ENCODE measurements at places on chromosomes 2 and 18.

DNA sequence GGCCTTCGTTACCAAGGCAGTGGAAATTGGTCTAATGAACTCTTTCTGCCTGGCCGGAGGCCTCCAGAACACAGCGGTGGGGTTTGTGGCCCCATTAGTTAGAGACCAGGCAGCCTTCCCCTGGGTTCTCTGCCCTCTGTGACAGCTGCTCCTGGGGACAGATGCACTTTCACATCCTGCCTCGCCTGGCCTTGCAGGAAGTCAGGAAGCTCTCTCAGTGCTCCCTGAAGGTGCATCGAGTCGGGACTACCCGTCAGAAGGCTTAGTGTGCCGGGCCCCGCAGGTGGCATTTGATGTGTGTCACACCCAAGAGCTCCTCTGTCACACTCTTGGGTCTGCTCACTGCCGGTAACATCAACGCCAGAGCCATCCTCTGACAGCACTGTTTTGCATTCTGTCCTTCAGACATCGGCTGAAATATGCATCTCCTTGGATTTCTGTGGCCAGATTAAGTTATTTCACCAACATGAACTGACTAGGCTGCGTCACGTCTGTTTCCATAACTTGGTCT lies 158.3 kb downstream of the LDLRAD4 start:
- no peak for DNase-seq

DNA sequence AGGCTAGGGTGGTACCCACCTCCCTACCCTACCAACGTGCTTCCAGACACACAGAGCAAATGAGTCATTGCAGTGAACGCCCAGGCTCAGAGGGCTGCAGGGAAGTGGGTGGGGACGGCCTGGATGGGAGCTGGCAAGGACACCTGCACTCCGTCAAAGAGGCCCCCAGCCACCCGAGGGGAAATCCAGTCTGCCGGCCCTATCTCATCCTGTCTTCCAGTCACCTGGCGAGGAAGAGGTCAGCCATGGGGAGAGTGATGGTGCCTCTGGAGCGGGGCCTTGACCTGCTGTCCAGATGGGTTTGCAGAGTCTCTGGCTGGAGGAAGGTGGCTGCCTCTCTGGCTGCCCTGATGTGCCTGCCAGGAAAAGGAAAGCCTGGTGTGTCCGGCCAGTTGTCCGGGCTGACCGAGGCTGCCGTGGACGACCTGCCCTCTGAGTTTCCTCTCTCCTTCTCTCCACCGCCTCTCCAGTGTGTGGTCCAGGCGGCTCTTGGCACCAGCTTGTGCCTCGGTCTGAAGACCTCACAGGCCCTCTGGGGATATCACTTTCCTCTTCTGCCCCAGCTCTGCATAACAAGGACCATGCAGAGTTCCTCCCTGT lies 209.7 kb upstream of the COPS8 start:
- no peak for DNase-seq

DNA sequence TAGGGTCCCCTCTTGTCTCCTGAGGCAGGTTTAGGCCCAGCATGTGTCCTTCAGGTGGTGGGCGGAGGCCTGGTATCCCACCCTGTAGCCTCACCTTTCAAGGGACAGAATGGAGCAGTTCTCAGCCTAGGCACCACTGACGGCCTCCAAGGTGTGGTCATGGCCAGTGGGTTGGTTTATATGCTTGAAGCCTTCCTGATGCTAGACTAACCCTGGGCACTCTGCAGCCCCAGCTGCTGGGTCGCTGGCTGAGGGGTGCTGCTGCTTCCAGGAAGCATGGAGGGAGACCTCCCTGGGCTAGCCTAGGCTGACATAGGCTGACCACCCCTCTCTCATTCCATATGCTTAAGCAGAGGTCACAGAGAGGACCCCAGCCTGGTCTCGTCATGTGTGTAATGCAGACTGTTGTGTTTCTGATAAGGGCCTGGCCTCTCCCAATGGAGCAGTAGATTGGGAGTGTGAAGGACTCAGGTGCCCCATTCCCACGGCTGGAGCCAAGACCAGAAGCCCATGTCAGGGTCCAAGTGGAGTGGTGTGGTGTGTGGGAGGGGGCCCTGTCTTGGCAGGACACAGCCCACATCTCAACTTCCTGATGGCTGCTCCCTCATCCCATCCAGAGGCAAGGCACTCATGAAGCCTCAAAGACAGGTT lies 206.6 kb downstream of the DYSF start:
- DNase-seq: no peak

GRCh38 chr2:39549718-39550464 lies 112.8 kb upstream of the MAP4K3 start:
- DNase-seq: no peak

DNA sequence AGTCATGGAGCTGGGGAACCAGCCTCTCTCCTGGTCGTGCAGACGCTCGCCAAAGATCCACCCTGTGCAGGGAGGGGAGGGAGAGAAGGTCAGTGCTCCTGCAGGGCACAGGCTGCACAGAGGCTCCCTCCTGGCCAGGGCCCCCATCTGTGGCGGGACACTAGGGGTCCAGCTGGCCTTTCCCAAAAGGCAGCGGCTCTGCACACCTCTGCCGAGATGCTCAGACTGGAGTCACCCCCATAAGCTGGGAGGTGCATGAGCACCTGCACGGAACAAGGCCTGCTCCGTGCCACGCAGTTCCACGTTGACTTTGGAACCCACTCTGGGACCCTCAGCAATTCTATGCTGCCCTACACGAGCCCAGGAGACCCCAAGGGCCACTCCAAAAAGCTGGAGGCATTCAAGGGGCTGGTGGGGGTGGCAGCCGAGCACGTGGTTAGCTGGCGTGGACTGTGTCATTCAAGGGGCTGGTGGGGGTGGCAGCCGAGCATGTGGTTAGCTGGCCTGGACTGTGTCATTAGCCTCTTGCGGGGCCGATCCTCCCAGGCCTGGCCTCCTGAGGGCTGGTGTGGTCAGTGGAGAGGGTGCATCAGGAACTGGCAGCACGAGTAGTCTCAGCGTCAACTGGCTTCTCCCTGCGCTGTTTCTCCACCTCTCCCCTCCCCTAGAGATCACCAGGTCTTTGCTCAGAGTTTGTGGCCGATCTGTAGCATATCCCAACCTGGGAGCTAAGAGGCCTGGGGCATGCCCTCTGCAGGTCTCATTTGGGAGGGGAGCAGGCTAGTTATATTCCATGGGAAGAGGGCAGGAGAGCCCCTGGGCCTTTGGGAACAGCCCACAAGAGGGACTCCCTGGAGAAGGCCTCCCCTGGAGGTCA lies 9.8 kb downstream of the SNORC start:
- no peak for DNase-seq

DNA sequence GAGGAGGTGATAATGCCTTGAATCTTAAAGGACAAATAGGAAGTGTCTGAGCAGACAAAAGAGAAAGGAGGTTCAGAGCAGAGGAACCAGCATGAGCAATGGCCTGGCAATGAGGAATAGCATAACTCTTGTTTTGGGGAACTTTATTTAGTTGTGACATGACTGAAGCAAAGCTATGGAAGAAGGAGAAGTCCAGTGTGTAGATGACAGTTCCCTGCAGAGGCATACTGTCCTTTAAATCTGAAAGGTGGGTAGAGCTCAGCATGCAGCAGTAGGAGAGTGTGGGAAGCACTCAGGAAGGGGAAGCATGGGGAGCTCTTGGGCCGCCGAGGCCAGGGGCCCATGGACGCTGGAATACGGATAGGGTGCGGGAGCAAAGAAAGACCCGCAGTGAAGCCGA lies 173.8 kb downstream of the SEPTIN10 start:
- no peak for DNase-seq

DNA sequence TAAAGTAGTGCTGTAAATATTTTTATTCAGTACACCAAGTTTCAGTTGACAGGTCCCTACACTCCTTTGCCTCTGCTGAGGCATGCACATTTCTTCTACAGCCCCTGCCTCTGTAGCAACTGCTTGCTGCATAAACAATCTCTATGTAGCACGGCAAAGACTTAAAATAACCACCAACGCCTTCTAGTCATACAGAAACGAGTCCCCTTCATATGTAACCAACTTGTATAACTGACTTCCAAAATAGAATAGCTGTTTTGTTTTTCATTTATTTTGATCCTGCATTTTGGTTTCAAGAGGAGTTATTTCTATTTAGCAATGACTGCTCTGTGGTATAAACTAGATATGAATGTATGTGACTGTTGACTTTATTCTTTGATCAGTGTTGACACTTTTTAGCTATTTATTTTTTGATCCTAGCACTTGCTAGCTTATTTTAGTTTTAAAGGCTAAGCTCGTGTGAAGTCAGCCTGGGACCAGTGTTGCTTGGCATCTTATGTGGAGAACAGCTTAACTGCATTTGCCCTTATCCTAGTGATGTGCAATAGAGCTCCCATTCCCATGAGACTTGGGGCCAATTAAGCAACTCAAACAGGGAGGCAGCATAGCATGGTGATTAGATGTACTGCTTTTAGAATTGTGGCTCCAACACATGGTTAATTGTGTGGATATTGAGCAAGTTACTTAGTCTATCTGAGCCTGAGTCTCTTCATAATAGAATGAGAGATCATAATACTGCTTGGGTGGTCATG lies 79.6 kb downstream of the HRH4 start:
- DNase-seq: no peak

DNA sequence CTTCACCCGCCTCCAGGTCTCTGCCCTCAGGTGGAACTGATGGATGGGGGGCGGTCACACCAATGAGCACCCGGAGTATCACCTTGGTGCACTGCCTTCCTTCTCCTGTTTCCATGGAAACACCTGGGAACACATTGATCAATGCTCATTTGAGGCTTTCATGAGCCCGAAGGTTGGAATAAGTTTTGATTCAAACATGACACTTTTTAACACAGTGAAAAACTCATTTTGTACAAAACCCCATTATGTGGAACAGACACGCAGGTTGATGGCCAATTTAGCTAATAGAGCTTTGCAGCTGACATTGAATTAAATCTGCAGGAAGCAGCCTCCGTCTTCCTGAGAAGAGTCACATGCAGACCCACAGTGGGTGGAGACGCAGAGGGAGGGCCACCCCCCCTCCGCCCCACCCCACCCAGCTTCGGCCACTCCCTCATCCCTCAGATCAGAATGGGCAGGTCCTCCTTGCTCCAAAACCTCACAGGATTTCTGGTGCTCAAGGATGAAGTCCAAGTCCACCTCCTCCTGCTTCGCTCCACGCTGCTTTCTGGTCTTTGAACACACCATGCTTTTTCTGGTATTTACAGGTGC lies 96.0 kb upstream of the MYCN start:
- no peak for DNase-seq

DNA sequence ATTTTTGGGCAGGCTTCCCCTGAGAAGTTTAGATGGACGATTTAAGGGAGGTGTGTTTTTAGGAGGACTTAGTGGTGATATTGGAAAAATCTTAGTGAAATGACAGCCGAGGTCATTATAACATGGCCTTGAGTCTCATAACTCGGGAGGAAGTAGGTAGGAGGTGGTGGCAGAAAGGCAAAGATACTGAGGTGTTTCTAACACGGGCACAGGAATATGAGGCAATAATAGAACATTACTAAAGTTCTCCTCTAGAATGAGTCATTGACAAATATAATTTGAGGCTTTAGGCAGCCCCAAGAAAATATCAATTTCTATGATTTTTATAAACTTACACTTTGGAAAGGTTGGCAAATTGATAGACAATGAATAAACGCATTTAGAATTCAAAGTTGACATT lies 146.1 kb upstream of the ZEB2 start:
- no peak for DNase-seq

DNA sequence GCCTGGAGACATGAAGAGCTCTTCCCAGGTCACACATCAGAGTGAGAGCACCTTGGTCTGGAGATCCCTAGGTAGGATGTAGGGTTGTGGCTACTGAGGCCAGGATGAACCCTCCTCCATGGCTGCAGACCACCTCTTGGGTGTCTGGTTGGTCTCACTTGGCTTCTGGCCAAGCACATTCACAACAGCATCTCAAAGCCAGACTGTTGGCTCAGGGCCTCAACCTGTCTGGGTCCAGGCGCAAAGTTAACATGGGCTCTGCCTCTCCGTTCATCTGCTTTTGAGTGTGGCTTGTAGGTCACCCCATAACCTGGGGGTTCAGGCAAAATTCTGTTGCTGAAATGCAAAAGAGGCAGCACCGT lies 40.1 kb downstream of the RHOB start:
- no peak for DNase-seq

- DNase-seq: no peak
Observed at GRCh38 chr2:122808286-122808969, 1053.0 kb downstream of the TSN start.

DNA sequence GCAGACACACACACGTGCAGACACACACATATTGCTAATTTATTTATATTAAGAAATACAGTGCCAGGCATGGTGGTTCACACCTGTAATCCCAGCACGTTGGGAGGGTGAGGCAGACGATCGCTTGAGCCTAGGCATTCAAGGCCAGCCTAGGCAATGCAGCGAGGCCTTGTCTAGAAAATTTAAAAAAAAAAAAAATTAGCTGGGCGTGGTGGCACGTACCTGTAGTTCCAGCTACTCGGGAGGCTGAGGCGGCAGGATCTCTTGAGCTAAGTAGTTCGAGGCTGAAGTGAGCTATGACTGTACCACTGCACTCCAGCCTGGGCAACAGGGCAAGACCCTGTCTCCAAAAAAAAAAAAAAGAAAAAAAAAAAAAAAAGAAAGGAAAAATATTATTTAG lies 28.8 kb downstream of the ANXA4 start:
- DNase-seq: no peak

DNA sequence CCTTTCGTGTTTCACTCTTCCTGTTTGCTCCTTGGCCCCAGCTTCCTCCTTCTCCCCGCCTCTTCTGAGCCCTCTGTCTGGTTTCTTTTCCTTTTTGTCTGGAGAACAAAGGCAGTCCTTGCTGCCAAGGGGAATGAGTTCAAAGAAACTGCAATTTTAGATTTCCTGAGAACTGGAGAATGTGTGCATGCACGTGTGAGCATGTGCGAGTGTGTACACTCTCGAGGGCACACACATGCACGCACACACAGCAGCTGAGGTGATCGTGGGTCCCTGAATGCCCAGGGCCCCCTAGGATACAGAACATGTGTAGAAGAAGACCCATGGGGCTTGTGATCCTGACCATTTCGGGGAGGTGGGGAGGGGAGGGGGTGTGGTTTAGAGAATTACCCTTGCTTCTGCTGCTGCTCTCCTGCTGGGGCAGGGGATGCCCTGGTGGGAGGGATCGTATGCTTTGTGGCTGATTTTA lies 151.8 kb downstream of the DYSF start:
- no peak for DNase-seq

GRCh38 chr2:202204855-202205254 lies 33.5 kb downstream of the SUMO1 start:
- DNase-seq: no peak

- no peak for DNase-seq
Observed at GRCh38 chr18:49591271-49591670, 29.4 kb downstream of the LIPG start.

DNA sequence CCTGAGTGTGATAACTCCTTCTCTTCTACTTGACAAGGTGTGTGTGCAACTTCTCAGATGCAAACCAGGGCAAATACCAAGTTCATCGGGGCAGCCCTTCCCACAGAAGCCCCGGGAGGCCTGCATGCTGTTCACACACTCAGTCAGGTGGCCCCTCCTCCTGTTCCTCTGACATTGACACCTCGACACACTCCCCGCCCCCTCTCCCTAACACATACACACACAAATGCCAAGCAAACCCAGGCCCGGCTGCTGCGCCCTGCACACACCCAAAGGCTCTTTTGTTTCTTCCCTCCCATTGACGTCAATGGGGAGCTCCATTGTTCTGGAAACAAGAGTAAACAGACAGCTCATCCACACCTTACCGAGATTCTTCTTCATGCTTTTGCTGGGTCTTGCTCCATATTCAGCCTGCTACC lies 1.7 kb upstream of the PER2 start:
- no peak for DNase-seq

Measured in AG04450 (cell line).